ENCODE measurements at places on chromosomes 12 and 14.

DNA sequence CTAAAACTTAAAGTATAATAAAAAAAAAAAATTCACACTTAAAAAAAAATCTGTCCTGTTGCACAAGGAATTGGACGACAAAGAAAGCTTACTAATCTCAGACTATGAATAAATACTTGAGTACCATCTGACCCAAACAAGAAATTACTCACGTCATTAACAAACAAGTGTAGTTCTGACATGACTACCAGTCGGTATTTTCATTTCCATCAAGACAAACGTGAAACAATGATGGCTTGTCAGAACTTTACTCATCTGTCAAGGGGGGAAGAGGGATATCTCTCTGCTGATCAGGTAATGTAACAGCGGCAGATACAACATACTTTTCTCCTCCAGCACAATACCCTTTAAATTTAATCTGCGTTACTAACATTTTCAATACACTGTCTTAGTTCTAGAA is 78.3 kb downstream of the CDK17 start:
- DNase-seq = no peak

DNA sequence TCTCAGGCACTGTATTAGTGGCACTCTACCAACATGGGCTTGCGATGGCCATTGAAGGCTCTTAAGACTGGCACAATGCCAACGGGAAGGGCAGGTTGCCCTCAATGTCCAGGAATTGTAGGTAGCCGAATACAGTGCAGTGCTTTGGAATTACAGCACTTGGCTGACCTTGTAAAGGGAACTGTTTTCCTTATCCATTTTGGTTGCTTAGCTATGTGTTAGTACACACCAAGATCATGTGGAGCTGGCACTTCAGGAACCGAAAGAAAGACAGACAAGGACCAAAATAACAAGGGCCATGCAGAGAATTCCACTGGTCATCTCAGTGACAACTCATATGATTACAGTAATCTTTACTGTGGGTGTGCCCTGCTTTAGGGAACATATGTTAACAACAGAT is 72.7 kb downstream of the DYRK2 start:
- DNase-seq = no peak

DNA sequence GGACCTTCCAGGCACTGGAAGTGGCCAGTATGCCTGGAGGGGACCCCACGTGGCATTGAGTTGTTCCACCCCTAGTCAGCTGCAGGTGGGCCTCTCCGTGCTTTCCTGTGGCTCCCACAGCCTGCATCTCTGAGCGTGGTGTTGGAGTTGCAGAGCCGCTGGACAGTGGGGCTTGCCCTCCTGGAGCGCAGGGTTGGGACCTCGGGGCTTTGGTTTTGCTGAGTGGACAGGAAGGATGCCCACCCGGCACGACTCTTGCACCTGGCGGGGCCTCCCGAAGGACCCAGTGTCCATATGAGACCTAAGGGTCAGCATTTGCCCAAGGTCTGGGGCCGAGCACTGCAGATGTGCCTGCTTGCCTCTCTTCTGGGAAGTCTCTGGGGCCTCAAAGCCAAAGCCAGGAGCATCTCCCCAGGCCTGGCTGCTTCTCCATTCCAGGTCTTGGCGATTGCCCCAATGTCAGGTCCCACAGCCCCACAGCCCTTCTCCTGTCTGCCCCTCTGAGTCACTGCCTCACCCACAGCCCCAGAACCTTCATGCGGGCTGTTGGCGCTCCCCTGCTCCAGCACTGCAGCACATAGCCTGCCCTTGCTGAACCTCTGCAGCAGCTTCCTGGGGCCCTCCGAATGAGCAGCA is 1.5 kb downstream of the PACS2 start:
- no peak for DNase-seq

DNA sequence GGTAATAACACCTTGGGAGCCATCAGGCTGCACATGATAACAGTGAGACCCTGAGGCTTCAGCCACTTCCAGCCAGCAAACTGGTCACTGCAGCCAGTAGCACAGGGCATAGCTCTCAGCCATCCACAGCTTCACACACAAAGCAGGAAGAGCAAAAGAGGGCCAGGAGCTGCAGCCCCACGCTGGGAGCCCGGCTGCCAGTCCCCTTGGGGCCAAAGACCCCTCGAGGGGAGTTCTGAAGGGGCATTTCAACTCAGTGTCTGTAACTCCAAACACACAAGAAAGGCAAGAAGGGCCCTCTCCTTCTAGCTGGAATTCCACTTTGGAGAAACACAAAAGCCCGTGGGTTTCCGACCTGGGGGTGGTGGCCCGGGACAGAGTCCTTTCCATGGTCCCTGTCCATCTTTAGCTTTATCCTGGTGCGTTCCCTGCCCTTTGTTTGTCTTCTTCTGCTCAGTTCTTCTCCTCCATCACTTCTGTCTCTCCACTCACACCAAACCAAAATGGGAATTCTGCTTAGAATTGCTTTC is 151.8 kb upstream of the FKBP4 start:
- no peak for DNase-seq

DNA sequence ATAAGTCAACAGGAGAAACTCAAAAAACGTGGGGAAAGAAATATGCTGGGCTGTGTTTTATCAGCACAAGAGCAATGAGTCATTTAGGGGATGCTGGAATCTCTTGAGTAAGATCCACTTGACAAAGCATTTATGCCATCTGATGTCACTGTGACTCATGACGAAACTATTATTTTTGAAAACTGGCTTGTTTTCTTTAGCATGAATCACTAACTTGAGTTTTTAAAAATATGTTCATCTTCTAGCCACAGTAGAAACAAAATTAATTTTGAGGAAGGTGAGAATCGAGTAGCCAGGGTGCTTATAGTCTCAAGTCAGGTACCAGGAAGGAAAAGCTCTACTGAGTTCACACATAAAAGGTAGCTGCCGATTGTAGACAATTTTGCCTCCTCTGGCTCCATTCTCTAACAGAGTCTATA is 456.2 kb upstream of the MGAT4C start:
- DNase-seq = no peak

DNA sequence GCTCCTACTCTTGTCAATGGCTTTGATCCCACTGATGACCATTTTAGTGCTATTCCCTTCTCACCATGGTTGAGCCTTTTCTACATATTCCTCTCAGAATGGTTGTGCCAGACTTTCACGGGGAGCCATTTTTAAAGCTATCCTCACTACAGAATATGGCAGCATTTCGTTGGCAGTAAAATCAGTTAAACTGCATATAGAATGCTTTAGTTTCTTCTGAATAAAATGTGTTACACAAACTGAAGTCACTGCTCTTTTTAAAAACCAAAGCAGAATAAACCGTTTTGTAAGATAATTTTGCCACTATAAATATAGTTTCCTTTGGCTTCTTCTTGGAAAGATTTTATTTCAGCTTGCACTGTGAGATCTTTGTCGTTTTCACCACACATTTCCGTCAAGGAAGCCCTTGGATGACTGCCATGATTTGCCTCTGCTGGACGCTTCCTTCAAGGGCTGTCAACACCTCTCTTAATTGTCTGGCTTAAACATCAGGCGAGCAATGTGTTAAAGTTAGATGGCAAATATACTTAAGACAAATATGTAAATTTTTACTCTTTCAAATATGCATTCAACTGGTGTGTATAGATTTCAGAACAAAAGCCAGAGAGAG is 624.2 kb downstream of the DIO2 start:
- DNase-seq = no peak

GRCh38 chr12:94172031-94172430 is 23.7 kb downstream of the PLXNC1 start:
- DNase-seq = no peak

DNA sequence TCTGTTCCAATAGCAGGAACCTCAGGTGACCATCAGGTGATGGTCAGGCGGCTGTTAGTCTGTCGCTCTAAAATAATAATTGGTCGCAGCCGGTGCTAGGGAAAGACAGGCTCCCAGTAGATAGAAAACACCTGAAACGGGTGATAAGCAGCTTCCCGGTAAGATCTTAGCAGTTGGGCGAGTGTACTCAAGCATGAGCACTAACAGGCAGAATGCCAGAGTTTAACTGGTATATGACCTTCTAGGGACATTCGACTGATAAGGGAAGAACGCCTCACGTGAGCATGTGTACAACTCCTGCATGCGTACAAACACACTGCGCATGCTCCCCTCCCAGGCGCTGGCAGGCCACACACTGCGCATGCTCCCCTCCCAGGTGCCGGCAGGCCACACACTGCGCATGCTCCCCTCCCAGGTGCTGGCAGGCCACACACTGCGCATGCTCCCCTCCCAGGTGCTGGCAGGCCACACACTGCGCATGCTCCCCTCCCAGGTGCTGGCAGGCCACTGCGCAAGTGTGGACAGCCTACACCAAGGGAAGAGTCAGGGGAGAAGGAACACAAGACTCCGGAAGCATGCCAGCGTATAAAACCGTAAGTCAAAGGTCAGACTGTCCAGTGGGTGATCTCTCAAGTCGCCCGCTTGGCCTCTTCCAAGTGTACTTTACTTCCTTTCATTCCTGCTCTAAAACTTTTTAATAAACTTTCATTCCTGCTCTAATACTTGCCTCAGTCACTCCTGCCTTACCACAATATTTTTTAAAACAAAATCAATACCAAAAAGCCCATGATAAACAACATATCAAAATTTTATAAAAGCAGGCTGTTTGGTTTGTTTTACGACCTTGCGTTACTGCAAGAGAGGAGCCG is 24.5 kb downstream of the GPRC5D start:
- peak; percentile 86 for DNase-seq

DNA sequence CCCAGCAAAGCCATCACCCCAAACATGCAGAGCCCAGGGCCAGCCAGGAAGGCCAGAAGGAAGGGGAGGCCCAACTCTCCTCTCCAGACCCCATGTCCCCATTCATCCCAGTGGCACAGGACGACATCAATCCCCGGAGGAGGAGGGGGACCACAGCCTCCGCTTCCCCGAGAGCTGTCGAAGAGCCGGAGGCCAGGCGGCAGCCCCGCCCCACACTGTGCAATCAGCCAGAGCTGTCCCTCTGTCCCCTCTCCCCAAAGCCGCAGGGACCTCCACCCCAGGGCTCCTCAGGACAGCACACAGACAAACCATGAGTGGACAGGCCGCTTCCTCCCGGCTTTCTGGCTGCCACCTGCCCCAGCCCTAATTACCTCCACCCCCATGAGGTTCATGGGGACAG is 16.8 kb downstream of the RAB35 start:
- no peak for DNase-seq

- no peak for DNase-seq
Observed at GRCh38 chr12:121637231-121637914, 11.0 kb downstream of the ORAI1 start.

DNA sequence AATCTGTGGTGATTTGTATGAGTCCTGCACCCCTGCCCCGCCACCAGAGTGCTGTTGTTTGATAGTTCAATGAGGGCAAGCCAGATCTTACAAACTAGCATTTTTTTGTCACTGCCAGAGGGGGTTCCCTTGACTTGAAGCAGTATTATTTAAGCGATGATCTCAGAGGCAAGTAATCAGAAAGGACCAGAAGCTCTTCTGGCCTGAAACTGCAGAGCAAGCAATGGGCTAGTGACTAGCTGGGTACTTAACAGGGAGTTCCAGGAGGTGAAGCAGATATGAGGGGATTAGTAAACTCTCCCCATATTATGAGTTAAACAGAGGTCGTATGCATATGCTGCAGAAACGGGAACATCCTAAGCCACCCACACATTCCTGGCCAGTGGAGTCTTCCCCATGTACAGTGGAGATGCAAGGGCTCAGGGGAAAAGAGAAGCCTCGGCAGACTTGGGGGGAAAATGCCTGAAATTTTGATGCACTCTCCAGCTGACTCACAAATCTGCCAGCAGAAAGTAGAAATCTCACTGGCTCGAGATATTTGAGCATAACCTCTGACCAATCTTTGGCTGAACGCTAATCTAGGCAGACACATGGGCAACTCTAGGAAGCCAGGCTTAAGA is 8.3 kb upstream of the CRACR2A start:
- DNase-seq = no peak

- DNase-seq = no peak
Observed at GRCh38 chr14:54797556-54797955, 105.1 kb downstream of the GCH1 start.

- DNase-seq = no peak
Observed at GRCh38 chr12:68138480-68138879, 21.1 kb downstream of the IFNG start.

DNA sequence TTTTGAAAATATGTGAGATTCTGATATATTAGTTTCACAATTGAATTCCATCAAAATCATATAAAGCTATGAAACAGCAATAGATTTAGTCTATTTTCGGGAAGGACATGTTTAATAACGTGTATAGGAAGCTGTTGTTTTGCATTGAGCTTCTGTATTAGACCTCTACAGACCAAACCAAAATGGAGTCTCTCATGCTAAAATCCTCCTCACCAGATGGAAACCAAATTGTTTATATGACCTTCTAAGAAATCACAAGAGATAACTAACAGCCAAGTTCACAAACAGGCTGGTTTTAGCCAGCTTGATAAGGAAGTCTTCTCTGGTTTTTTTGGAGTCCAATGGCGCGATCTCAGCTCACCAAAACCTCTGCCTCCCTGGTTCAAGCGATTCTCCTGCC is 23.9 kb downstream of the L2HGDH start:
- no peak for DNase-seq

- no peak for DNase-seq
Observed at GRCh38 chr14:24187539-24187915, 1.1 kb downstream of the IPO4 start.

- DNase-seq = no peak
Observed at GRCh38 chr12:29147731-29148595, 1.1 kb upstream of the FAR2 start.

DNA sequence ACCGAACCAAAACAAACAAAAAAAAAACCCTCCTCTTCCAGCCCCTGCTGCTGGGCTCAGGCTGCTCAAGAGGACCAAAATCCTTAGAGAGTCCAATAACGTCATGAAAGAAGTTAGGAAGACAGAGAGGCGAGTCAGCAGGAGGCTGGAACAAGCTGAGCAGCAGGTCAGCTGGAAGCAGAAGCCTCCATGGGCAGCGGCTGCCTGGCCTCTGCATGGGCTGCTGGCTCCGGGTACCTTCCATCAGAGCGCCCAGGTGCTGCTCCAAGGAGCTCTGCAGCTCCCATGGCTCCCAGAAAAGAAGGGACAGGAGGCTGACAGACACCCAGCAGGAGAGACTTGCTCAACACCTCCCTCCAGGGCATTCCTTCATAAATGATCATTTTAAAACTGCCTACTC is 3.2 kb upstream of the KRT2 start:
- no peak for DNase-seq

DNA sequence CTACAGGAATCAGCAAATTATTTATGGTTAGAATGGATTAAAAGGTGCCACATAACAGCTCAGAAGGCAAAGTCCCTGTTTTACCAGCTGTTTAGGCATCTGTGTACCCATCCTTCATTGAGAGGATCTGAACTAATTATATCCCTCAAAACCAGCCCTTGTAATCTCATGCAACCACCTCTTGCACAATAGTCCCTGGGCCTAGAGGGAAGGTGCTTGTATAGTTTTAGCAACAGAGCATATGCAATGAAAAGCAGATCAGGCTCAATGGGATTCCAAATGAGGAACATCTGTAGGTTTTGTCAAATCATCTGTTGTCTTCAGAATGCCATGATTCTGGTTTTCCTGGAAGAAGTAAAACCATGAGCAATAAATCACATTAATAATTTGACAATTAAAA is 26.0 kb upstream of the GLIPR1L2 start:
- DNase-seq = no peak
